NCI-H1436 treated with DMSO at 0.1 percent for 48 hours (cell line): ENCODE measurements at places on chromosomes 6 and 20.

DNA sequence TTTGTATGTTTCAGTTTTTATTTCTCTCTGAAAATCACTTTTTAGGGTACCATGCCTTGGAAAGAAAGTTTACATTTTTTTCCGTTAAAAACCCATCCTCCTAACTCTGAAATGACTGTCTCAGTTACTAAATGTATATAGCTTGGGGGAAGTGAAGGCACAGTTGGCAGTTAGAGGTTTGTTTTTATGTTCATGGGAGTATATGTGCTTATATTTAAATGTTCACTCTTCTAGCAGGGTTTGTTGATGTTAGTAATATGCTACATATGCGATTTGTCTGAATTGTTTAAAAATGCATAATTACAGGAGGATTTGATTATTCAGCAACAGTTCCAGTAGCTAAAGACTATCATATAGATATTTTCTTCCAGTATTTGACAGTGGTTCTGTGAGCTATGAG, 31.1 kb downstream of the CDKAL1 start:
- no peak for DNase-seq

DNA sequence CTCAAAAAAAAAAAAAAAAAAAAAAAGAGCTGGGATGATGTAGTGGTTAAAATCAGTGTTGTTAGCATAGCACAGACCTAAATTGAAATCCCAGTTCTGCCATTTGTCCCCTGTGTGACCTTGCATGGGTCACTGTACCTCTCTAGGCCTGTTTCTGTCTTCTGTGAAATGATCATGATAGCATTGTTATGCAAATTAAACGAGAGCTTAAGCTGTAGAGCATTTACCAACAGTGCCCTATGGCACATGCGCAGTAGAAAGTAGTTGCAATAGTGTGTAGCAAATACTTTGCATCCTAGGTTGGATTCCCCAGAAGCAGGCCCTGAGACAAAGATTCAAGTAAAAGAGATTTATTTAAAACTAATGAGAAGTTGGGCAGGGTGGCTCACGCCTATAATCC, 7.3 kb downstream of the PSORS1C2 start:
- no peak for DNase-seq

- no peak for DNase-seq
These were observed 729.5 kb downstream of the KIF16B start for GRCh38 chr20:15843777-15844176.

GRCh38 chr20:61736751-61737310, 328.9 kb downstream of the TAF4 start:
- DNase-seq, result no peak

DNA sequence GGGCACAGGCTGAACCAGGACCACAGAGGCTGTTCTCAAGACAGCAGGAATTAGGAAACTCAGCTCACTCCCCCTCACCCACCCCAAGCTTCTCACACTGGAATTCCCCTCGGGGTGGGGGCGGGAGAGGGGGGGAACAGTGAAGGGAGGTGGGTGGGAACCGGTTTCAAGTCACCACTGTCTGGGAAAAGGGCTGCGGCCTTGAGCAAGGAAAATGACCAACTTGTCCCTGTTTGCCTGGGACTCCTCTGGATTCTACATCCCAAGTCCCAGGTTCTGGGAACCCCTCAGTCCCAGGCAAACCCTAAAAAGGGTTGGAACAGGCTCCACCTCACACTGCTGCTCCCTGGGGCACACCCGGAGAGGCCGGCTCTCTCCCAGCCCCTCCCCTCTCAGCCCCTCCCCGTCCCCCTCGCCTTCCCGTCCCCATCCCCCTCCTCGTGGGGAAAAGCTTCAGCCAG, 230.7 kb downstream of the TFAP2C start:
- DNase-seq, result no peak
